ENCODE measurements at places on chromosomes 1 and 21.

DNA sequence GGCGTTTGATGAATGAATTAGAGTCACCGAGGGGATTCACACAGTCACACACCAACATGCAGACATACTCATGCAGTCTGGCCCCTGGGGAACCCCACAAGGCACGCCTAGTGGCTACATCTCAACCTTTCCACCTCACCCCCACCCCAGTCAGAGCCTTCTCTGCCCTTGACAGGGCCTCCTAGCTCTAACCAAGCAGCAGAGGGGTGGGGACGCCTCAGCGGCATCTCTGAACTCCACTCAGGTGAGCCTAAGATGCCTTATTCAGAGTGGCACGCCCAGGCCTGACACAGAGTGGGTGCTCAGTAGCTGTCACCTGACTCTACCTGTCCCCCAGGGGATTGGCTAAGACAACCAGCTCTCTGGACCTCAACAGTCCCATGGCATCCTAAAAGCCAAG, 3.7 kb upstream of the SDC3 start:
- DNase-seq: no peak

- no peak for DNase-seq
These were observed 8.8 kb upstream of the PLXNA2 start for GRCh38 chr1:208252836-208253576.

GRCh38 chr1:119008483-119009311, 20.6 kb upstream of the TBX15 start:
- peak; percentile 22 for DNase-seq

DNA sequence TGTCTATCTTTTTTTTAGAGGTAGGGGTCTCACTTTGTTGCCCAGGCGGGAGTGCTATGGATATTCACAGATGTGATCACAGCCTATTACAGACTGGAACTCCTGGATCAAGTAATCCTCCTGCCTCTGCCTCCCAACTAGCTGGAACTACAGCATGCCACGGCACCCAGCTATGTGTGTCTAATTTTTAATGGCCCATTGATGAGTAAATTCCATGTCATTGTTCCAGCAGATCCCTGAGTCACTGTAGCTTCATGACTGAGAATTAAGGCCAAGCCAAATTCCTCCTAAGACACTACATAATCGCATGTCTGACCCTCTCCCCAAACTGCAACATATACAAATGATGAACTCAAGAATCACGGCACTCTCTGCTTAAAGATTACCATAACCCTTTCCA, 84.2 kb upstream of the RGS2 start:
- DNase-seq: no peak

GRCh38 chr1:49171941-49172593, 395.4 kb upstream of the BEND5 start:
- no peak for DNase-seq
